ENCODE measurements at places on chromosomes 1 and 21.

- DNase-seq, result no peak
Measured at GRCh38 chr1:106254748-106255147, 801.7 kb upstream of the PRMT6 start.

- no peak for DNase-seq
Measured at GRCh38 chr1:76337542-76338219, 263.1 kb downstream of the ST6GALNAC3 start.

DNA sequence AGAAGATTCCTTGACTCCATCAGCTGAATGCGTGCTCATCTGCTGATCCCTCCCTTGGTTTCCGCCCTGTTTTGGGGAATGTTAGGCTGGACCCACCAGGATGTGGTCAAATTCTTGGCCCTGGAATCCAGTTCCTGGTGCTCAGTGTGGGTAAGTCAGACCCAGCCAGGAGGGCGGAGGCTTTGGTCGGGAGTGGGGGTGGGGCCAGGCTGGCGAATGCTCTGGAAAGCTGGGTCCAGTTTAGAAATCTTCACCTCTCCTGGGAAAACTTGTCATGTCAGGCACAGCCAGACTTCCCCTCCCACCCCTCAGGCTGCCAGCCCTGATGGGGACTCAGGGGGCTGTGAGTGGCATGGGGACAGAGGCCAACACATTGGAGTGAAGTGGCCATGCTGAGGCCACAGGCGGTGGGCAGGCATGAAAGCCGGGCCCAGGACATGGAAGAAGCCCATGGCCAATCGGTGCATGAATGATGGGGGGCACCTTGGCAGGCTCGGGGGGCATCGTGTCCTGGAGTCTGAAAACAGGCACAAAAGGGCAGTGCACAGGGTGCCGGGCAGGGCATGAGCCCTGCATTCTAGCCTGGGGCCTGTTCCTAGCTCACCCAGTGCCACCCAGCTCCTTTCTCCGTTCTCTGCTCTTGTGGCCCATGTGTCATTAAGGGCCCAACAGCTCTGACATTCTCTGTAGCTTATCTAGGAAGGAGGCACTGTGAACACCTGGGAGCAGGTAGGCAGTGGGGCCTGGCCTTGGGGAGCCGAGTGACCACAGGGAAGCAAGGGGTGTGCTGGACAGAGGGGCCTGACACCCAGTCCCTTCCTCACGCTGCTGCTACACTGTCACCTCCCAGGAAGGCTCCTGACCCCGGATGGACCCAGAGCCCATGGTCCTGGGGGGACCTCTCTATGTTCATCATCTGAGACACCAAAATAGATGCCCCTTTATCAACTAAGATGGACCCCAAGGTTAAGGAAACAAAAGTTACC is 14.6 kb upstream of the PADI1 start:
- DNase-seq, result no peak

DNA sequence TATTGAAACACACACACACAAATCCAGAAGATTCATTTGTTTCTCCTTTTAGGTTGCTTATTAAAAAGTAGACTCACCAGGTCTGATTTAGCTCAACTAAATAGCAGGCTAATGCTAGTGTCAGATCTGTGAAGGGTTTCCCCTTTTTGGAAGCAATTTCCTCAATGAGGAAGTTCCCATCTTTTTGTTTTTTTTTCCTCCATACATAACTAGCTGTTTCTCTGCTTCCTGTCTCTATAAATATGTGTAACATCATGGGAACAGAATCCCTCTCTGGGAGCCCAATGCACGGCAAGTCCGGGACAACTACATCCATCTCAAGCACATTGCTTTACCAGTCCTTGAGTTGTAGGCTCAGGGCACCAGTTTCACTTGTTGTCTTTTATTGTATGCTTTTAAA is 1421.1 kb downstream of the PLA2G4A start:
- no peak for DNase-seq

DNA sequence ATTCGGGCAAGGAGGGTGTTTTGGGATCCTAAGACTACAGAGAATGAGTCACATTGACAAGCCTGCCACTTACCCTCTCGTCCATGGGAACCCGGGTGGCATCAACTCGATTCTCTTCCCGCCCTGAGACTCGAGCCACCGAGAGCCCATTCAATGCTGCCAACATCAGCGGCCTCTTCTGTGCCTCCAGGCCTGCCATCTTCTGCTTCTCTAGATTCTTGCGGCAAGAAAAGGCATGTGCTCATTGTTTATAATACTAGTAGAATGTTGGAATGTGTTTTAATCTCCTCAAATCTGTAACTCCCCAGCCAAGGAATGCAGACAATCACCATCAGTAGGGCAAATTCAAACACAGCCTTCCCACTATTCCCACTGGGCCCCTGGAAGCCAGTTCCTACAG is 96.9 kb downstream of the SMYD2 start:
- no peak for DNase-seq

GRCh38 chr1:118907466-118907865 is 80.7 kb downstream of the TBX15 start:
- DNase-seq, result no peak

DNA sequence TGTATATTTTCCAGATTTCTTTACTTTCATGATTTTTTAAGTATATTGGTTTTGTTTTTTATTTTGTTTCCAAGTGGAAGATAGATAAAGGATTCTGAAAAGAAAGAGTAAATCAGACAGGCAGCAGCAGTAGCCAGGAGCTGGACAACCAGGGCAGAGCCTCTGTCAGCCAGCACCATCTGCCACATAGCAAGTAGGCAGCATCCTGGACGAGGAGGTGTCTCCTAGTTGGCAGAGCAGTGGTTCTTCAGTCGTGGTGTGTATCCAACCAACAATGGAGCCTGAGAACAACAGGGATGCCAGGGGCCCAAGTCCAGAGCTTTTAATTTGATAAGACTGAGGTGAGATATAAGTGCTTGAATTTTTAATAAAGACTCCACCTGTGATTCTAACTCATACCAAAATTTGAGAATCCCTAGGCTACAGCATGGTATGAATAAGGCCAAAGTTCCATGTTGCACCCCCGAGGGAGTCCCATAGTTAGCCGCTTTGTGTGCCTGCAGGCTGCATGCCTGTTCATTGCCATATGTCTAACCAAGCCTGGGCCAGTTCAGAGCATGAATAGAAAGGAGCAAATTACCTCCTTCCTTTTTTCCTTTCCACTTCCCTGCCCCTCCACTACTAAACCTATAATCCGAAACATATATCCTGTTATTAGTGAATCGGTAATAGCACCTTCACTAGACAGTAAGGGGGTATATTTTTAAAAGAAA is 153.2 kb downstream of the NTNG1 start:
- DNase-seq, result no peak

DNA sequence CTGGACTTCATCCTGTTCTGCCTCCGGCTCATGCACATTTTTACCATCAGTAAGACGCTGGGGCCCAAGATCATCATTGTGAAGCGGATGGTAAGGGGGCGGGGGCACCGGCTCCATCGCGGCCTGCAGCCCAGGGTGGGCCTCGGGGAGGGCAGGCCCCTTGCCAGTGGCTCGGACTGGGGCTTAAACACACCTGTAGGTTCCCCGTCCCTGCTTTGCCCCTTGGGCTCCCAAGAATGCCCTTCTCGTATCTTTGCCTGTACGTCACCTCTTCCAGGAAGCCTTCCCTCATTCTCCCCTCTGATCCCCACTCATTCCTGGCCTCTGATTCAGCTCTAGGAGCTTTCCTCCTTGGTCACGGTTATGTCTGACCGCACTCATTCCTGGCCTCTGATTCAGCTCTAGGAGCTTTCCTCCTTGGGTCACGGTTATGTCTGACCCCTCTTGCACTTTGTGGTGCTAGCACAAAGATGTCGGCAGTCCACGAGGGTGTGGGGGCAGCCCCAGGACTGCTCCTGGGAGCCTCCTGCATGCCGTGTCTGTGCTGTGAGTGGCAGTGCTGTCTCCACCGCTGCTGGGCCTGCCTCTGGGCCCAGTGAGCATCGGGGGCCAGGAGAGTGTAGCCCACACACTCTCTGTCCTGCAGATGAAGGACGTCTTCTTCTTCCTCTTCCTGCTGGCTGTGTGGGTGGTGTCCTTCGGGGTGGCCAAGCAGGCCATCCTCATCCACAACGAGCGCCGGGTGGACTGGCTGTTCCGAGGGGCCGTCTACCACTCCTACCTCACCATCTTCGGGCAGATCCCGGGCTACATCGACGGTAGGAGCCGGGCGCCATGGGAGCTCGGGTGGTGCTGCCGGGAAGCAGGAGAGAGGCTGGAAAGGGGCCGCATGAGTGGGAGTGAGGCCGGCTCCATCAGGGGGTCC is 49.1 kb upstream of the LRRC3 start:
- DNase-seq, result peak; percentile 51

- DNase-seq, result no peak
Measured at GRCh38 chr1:174974711-174975119, 25.0 kb upstream of the CACYBP start.

DNA sequence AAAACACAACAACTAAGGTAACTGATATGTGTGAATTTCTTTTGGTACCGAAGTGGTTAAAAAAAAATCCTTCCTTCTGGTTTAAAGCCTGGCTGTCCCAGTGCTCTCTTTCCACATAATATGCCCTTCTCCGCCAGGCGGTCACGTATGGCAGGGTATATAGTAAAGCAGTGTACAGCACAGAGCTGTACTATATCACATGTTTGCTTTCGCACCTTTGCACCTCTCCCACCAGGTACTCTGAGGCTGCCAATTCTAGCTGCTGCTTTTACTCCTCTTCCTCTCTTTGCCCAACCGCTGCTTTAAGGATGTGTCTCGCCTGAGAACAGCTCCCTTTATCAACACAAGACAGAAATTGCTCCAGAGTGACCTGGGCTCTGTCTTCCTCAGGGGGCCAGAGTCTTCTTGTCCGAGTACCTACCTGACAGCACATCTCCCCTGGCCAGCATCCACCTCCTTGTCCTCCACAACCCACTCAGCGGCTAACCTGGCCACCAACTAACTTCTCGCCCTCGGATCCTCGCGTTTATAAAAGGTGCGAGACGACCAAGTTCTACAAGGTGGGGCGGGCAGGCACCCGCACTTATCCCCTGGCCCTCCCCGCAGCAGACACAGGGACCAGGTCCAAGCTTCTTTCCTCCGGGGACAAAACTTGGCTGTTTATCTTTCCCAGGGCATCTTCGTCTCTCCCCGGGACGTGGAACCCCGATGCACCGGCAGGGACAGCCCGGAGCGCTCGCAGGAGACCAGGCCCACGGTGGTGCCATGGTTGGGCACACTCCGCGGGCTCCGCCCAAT is 1.6 kb downstream of the COLGALT2 start:
- DNase-seq, result no peak

DNA sequence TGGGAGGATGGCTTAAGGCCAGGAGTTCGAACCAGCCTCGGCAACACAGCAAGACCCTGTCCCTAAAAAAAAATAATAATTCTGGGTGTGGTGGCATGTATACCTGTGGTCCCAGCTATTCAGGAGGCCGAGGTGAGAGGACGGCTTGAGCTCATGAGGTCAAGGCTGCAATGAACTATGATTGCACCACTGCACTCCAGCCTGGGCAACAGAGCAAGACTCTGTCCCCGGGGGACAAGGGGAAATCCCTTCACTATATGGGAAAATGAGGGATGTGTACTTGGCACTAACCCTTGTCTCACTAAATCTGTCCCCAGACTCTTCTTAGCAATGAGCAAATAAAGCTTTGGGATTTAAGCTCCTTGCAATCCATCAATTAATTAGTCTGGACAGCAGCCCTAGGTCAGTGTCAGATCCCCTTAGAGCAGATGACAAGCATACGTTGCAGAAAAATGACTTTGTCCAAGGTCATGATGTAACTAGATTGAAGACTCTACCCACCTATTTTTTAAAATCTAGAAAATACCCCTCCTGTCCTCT is 9.4 kb downstream of the KDM5B start:
- no peak for DNase-seq

All from ascending aorta (tissue), 2 donors.